ENCODE measurements at places on chromosomes 1 and 21.

DNA sequence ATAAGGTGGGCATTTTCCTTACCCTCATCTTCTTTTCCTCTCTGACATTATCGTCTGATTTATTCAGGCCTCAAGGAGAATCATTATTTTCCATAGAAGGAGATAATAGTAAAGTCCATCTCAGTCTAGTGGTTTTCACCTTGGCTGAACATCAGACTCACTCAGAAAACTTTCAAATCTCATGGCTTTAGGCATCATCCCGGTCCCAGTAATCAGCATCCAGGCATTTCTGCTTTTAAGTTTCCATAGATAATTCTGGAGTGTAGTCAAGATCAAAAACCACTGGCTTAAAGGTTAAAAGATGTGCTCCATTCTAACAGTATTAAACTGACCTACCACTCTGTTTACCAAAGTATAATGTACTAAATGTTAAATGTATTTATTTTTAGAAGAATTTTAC, 49.4 kb downstream of the RNF2 start:
- no peak for DNase-seq

DNA sequence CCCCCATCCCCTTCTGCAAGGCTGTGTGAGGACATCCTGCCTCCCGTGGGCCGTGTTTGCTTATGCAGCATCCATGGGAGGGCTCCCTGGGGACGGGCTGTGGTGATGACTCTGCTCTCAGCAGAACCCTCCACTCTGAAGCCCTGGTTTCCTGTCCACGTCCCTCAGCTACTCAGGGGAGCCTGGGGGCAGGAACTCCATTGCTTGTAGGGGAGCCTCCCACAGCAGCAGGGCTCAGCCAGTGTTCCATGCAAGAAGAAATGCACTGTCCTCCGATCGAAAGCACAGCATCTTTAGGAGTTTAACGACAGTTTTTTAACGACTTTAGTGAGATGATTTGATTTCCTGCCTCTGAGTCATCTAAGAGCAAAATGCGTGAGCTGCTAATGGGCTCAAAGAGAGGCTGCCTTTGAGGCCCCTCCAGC, 8.3 kb upstream of the KCNAB2 start:
- no peak for DNase-seq

DNA sequence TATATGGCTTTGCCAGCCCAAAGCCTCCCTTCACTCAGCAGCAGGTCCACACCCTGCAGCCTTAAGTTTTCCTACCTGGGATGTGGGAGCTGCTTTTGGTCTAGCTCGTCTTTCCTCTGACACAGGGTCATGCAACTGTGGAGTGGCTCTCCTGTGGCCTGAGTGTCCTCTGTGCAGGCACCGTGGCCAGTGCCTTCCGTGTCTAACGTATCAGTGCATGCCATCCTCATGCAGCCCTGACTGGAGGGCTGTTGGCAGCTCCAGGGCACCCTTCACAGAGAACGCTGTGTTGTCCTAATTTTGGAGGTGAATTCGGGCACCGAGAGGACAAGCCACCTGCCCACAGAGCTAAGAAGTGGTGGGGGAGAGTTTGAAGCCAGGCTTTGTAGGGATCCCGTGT, 25.7 kb upstream of the C1orf174 start:
- no peak for DNase-seq

GRCh38 chr21:44710756-44711326, 531 bp downstream of the TSPEAR start:
- no peak for DNase-seq

GRCh38 chr1:239951511-239952140, 140.1 kb upstream of the FMN2 start:
- DNase-seq = no peak

DNA sequence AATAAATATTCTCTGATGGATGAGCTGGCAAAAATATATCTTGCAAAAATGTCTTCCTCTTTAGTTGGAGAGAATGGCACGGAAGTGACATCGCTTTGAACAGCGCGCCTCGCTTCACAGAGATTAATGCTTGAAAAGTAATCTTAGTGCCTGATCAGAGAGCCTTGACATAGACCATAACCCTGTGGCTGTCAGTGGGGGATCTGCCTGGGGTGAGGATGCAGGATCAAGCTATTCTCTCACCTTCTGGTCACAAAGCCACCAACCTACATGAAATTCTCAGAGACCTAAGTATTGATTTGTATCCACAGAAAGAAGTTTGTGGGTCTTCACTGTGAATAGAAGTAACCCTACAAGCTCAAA, 492.6 kb downstream of the LMO4 start:
- DNase-seq = no peak

DNA sequence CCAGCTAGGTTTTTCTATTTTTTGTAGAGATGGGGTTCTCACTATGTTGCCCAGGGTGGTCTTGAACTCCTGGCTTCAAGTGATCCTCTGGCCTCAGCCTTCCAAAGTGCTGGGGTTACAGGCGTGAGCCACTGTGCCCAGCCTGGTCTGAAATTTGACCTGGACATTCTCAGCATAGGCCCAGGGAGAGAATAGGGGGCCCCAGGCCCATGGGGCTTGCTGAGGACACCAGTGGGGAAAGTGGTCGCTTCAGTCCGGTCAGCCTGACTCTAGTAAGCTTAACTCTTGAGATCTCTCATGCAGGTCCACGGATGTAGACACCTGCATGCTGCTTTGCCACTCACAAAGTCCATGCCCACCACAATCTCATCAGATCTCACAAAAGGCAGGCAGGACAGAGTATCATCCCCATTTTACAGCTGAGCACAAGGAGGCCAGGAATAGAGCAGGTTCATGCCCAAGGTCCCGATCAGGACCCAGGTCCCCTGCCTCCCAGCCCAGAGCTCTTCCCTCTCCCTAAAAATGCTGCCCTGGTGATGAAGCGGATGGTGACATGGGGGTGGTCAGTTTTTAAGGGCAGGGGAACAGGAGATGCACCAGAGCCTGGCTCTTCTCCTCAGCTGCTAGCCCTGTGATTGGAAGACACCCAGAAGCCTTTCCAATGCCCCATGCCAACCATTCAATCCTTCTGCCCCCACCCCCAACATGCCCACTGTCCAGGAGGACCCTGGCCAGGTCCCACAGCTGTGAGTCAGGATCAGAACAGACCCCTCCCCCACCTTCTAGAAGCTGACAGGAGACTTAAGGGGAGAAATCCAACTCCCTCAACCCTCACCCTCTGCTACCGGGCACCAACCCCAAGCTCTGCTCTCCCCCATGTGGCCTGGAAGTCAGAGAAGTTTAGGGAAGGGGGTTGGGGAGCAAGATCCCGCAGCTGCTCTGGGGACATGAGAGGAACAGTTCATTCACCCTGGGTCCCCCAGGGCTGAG, 1.8 kb downstream of the FHL3 start:
- no peak for DNase-seq

DNA sequence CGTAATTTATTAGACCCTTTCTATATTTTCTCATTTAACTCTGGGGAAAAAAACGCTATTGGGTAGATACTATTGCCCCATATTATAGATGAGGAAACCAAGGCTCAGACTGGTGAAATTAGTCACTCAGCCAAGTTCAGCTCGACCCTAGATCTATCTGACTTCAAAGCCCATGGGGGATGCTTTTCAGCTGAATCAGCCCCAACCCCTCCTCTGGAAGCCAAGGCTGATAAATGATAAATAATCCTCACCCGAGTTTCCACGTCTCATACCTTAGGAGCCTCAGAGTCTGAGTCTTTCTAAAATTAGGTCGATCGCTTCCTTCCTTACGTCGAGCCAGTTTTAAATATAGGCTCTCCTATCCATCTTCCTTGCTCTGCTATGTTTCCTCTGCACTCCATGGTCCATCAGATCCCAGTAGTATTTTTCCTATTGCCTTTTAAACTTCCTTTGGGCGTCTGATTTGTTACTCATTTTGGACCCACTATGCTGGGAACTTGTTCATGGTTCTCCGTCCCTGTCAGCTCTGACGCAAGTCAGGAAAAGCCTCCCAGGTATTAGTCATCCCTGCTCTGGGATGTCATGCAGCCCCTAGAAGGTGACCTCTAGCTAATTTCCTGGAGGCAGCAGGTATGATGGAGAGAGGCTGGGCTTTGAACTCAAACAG, 122.8 kb downstream of the PLPP3 start:
- DNase-seq = no peak

DNA sequence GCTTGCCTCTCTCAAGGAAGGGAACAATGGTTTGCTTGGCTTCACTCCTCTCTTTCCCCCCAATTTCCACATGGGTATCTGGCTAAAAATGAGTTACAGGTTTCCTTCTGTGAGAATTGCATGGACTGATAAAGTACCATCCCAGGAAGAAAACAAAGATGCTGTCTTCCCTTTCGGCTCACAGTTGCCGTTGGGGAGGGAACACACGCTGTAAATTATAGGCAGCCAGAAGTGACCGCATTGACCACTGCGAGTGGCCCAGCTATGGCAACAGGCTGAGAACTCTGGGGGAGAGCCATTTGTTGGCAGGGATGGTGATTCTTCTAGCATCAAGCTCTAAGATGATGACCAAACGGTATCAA, 2.9 kb downstream of the RUNX1 start:
- DNase-seq = no peak

- DNase-seq = no peak
Measured at GRCh38 chr1:212643877-212644276, 35.3 kb downstream of the ATF3 start.

GRCh38 chr1:223845037-223845809, 524 bp downstream of the TP53BP2 start:
- DNase-seq = peak; percentile 20

DNA sequence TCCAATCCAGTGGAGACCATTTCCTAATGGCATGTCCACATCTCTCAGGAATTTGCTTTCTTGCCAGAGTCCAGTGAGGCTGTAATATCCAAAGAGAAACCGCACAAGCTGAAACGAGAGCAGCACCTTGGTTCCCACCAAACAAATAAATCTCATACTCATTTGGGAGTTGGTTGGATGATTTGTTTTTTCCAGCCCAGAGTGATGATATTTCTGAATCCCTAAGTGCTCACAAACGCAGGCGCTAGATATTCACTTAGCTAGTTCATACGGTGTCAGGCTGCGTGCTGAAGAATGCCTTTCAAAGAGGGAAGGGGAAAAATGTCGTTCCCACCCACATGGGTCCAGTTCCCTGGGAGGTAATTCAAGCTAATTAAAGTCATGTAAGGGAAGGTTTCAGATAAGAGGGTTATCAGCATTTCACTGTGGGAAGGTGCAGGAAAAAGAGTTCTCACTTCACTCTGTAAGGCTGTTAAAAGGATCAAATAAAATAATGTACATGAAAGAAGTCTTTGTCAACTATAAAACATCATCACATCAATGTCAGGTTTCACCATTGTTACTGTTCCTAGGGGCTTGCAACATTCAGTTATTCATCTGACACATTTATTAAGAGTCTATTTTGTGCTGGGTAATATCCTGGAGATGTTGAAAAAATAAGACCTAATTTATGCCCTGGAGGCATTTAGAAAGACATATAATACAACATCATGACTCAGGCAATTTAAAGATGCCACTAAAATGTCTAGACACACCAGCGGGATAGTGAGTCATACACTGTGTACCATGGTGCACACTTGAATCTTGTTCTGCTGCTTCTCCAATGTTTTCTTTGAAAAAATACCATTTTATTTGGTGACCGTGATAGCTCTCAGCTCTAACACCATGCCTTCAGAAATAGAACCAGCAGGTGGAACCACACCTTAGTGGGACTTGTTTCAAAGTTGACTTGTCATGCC, 19.3 kb downstream of the DPT start:
- no peak for DNase-seq

DNA sequence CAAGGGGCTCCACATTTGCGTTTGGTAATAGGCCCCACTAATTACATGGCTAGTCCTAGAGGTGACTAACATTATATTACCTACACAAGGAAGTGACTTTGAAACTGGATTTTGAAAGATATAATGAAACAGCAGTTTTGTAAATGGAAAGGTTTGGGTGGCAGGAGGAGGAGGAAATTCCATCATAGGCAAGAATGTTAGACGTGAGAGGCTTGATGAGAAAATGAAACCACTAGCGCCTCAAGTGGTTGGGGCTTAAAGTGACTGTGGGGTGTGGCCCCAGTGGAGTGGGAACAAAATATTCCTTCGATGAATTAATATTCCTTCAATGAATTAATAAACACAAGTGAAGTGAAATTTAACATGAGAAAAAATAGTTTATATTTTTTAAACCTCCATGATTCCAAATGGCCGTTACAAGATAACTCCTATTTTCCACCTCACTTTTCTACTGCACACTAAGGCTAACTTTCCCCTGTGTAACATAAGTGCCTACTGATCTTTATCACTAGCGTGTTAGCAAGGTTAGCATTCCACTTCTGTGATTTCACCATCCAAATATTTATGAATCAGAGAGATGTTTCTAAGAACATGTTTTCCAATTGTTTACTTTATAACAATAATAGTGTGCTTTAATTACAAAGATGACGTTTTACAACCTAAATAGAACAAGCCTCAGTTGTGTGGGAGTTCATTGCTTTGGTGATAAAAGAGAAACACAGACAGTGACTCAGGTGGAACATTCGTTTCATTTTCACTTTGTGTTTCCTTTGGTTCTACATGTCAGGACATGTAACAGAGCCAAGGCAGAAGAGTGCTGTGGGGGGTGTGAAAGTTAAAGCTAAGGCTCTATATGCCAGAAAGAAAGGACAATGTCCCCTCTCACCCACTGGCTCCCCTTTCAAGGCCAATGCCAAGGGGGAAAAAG, 12.5 kb upstream of the ATF3 start:
- no peak for DNase-seq

GRCh38 chr1:46087891-46088290, 44.5 kb downstream of the PIK3R3 start:
- DNase-seq = no peak

GRCh38 chr21:19523061-19523460, 1119.5 kb upstream of the TMPRSS15 start:
- DNase-seq = no peak

GRCh38 chr1:152325111-152325510, at the start of gene FLG:
Gene FLG, minus strand, starts transcription at chr1:152325239. Its CDS starts 9,783 bp downstream, at chr1:152315456.
- no peak for DNase-seq

GRCh38 chr1:23449306-23449705, 24.8 kb upstream of the TCEA3 start:
- DNase-seq = no peak

DNA sequence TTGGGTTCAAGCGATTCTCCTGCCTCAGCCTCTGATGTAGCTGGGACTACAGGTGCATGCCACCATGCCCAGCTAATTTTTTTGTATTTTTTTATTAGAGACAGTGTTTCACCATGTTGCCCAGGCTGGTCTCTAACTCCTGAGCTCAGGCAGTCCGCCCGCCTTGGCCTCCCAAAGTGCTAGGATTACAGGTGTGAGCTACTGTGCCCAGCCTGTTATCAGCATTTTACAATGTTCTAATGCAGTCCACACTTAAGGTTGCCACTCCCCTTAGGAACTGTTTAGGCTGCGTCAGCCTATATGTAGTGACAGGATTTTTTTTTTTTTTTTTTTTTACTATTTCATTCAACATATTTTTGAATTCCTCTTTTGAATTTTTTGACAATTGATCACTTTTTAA, 30.2 kb downstream of the AGPAT3 start:
- no peak for DNase-seq
